T-cell (primary cell): ENCODE measurements at places on chromosomes 6 and 20. TPM values are rescaled to one million over a fixed set of nuclear protein-coding genes. Genes with fewer than 3 reads are reported as not detected.

GRCh38 chr6:135701426-135701825 is 150.1 kb upstream of the PDE7B start:
- DNase-seq: no peak

- no peak for DNase-seq
Observed at GRCh38 chr6:112307707-112308106, 39.4 kb upstream of the RFPL4B start.

DNA sequence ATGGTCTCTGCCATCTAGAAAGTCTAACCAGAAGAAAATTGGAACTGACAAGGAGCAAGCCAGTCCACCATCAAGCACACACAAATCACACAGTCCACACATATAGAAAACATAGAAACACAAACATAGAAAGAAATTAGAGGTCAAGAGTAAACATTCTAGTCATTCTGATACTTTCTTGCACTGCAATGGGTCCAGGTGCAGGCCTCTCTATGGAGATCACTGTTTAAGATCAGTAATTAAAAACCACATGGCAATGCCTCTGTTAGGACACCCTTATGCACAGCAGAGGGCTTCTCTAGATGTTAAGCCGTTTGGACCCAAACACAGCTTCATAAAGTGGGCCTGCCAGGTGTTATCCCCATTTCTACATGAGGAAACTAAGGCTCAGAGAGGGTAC is 42.8 kb upstream of the SLC22A23 start:
- DNase-seq: no peak

CFB gene
- 1.8 TPM for total RNA-seq
